ENCODE measurements at places on chromosomes 2 and 18.

DNA sequence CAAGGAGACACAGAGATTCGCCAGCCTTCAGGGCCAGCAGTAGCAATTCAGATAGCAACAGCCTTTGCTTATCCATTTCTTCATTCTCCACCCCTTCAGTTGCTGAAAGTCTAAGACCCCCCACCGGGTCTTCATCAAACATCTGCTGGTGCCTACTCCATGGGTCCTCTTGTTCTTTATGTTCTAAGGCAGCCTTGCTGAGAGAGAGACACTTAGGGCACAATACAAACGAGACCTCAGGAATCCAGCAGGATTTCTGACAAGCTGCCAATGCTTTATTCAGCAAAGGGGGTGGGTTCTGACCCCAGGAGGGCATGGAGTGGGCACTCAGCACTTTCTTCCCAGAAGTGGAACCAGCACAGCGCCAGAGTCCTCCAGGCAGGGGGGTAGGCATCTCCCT is 36.2 kb upstream of the CNGA3 start:
- no peak for DNase-seq

GRCh38 chr2:86809481-86810121 is 18.9 kb upstream of the CD8A start:
- DNase-seq, result no peak

DNA sequence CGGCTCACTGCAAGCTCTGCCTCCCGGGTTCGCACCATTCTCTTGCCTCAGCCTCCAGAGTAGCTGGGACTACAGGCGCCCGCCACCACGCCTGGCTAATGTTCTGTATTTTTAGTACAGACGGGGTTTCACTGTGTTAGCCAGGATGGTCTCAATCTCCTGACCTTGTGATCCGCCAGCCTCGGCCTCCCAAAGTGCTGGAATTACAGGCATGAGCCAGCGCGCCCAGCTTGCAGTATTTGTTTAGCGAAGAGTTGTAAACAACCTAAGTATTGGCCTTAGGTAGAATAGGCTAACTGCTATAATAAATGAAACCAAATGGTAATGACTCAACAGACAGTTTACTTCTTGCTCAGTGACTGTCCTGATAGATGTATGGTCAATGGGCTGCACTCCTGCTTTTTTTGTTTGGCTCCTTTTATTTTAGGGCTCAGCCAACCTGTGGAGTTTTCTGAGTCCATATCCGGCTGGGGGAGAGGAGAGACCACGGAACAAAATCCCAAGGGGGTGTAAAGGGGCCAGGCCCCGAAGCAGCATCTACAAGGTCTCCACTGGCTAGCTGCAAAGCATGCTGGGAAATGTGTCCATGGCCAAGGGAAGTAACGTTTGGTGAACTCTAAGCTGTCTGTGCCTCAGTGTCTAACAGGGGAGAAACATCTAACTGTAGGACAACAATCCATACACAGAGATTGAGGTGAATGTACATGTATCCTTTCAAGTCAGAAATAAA is 841.0 kb upstream of the ID2 start:
- DNase-seq, result no peak

DNA sequence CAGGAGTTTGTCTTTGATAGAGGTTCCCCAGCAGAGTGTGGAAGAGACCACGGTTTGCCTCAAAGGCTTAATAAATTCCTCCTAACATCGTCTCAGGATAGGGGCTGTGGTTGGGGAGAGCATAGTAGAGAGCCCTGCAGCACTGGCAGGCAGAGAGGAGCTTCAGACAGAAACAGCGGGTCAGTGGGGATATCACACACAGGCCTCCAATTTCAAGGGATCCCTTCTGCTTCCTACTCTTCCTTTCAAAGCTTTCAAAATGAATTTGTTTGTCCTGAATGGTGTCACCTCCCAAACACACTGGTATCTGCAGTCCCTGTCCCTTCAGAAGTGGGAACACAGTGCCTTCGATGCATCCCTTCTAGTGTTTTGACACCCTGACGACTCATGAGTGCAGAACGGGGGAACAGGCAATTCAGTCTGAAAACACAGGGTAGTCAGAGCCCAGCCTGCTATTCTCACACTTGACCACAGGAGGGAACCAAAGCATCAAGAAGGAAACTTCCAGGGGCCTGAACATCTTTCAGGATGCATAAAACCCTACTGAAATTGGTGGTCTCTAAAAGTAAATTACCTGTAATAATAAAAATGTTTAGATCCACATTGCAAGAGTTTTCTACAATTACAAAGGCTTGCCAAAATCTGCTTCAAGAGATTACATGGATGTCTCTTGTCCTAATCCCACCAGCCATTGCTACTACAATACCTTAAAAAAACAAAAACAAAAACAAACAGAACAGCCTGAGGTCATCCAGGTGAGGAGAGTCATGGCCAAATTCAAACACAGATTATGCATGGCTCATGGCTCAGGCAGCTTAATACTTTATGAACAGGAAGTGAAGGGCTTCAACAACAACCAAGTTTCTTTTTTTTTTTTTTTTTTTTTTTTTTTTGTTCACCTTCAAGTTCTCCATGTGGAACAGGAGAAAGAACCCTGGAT is 49.8 kb downstream of the SLC14A2 start:
- DNase-seq, result peak; percentile 54

DNA sequence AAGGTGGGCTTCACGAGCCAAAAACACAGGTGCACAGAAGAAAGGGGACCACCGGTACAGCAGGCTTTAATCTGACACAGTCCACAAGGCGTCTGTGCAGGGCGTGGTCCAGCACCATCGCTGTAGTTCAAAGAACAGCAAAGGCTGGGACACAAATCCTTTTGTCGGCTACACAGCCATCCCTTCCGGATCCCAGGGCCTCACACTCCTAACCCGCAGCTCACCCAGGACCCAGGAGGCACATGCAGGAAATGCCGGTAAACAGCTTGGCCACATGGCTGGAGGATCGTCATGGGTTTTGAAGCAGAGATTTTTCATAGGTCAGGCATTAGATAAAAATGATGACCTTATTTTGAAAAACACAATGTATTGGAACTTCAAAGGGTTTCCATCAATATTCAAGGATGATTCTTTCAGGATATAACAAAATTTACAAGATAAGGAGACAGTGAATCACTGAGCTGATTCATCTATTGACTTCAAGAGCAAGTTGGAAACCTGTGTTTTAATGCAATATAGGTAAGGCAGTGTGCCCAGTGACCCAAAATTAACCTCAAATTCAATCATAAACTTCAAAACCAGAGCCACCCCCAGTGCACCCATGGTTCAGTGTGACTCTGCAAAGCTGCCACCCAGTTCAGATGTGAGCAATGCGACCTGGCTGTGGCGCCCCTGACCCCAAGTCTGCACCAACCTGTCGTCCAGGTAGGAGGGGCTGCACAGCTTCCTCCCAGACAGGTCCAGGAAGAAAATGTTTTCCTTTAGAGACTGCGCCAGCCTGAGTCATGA is 74.4 kb downstream of the TMEM18 start:
- DNase-seq, result no peak

DNA sequence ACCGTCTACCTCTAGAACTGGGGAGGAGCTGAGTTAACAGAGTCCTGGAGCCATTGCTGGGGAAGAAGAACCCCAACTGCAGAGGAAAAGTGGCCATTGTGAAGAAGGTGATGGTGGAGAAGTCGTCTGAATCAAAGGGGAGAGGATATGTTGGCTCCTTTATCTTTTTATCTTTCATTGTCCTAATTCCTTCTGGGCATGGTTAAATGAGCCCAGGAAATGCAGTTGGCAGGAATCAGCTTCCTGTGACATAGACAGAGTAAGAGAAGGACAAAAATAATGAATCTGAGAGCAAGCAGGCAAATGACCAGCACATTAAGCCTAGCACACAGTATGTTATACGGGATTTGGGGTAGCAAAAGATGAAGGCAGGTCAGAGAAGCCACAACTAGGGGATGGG is 16.0 kb upstream of the ACTR3 start:
- no peak for DNase-seq

GRCh38 chr2:200795028-200795440 is 16.7 kb upstream of the BZW1 start:
- DNase-seq, result no peak

- no peak for DNase-seq
Observed at GRCh38 chr2:202408546-202409140, 32.5 kb downstream of the BMPR2 start.

DNA sequence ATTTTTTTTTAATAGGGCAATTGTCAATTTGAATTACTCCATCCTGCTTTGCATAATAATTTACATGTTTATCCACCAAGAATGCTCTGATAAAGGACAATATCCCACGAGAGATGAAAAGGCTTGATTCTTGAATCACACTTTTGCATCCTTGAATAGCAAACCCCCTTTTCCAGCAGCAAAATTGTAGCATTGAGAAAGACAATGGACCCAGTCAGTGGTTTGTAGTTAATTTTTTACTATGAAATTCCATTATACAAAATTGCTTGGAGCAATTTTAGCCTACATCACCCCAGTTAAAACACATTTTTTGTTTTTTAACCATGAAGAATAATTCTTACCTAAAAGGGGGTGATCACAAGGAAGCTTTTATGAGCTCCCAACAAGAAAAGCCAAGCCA is 255.1 kb downstream of the RND3 start:
- DNase-seq, result no peak

- no peak for DNase-seq
Observed at GRCh38 chr18:10139783-10140410, 226.1 kb downstream of the VAPA start.

DNA sequence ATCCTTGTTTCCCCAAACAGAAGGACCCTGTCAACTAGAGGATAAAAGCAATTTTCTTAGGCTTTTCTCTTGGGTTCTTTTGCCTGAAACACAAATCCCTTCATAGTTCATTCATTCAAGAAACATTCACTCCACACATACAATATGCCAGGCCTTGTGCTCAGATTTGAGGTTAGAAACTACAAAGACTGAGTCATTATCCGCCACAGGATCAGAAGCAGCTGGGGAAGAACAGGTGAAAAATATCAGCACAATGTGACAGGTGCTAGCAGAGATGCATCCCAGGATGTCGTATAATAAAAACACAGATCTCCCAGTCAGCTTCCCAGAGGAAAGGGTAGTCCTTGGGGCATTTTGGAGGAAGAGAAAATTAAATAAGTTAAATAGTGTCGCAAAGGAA is 172.4 kb downstream of the LRATD1 start:
- DNase-seq, result peak; percentile 50

GRCh38 chr2:163771596-163771995 is 35.8 kb upstream of the FIGN start:
- DNase-seq, result no peak

DNA sequence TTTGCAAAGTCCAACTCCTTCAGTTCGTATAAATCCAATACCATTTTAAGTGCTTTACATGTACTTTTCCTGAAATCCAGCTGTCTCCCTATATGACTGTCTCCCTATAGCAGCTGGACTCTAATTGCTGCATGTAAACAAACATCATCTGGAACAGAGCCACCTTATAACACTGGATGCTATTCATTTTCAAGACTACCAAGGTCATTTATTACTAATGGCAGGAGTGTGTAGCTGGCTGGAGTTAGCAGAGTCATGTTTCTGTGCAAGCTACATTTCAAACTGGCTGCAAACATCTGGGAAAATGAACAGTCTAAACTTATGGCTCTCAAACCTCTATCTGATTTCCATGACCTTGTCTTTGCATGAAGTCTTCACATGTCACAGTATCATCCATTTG is 575.2 kb downstream of the PIK3C3 start:
- peak; percentile 63 for DNase-seq

DNA sequence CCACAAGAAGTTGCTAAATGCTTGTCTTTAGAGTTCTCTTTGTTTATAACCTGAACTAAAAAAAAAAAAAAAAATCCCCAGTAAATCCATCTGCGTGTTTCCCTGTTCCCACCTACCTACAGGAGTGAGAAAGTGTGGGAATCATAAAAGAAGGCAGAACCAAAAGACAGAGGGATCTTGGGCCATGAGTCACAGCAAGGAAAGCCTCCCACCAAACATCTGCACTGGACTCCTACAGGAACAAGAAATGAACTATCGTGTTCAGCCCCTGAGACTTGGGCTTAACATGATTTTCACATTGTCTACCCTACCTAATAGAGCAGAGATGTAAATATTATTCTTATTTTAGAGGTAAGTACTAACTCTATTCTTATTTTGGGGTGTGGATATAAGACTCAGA is 1761.2 kb upstream of the CELF4 start:
- no peak for DNase-seq

- DNase-seq, result no peak
Observed at GRCh38 chr2:111618978-111619902, 264.8 kb downstream of the ANAPC1 start.

GRCh38 chr2:189024901-189025618 is 50.9 kb downstream of the COL3A1 start:
- DNase-seq, result no peak

DNA sequence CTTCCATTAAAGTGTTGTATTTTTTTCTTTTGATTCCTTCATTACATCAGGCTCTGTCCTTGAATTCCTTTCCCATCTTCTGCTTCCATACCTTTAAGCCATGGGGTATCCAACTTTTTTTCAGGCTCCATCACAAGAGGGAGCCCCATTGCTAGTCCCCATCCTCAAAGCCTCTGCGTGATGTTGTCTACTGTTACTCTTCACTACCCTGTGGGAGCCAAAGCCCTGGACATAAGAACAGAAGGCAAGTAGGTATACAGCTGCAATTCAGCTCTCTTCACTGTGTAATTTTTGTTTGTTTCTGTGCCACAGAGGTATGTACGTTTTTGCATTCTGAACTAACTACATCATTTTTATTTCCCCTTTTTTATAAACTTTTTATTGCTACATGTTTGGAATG is 36.6 kb upstream of the CCNYL1 start:
- no peak for DNase-seq

GRCh38 chr2:181853696-181854095 is 37.8 kb upstream of the ITPRID2 start:
- DNase-seq, result no peak

DNA sequence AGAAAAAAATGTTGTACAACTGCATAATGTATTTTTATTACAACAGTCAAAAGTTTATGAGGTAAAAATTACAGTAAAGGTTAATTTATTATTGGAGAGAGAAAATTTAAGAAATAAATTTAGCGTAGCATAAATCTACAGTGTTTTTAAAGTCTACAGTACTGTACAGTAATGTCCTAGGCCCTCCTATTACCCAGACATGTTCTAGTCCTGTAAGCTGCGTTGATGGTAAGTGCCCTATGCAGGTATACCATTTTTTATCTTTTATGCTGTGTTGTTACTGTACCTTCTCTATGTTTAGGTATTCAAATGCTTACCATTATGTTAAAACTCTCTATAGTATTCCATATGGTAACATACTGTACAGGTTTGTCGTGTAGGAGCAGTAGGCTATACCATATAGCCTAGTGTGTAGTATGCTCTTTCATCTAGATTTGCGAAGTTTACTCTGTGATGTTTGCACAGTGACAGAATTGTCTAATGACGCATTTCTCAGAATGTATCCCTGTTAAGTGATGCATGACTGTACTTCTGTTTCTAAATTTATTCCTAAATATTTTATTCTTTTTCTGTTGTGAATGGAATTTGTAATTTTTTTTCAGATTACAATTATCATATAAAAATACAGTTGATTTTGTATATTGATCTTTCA is 24.5 kb downstream of the ABI2 start:
- DNase-seq, result peak; percentile 13

- DNase-seq, result peak; percentile 62
Observed at GRCh38 chr2:54838585-54839035, 115.1 kb downstream of the EML6 start.

All from NCI-H146 (cell line).